Neural progenitor cell (in vitro differentiated cells): ENCODE measurements at places on chromosomes 3 and 15.

DNA sequence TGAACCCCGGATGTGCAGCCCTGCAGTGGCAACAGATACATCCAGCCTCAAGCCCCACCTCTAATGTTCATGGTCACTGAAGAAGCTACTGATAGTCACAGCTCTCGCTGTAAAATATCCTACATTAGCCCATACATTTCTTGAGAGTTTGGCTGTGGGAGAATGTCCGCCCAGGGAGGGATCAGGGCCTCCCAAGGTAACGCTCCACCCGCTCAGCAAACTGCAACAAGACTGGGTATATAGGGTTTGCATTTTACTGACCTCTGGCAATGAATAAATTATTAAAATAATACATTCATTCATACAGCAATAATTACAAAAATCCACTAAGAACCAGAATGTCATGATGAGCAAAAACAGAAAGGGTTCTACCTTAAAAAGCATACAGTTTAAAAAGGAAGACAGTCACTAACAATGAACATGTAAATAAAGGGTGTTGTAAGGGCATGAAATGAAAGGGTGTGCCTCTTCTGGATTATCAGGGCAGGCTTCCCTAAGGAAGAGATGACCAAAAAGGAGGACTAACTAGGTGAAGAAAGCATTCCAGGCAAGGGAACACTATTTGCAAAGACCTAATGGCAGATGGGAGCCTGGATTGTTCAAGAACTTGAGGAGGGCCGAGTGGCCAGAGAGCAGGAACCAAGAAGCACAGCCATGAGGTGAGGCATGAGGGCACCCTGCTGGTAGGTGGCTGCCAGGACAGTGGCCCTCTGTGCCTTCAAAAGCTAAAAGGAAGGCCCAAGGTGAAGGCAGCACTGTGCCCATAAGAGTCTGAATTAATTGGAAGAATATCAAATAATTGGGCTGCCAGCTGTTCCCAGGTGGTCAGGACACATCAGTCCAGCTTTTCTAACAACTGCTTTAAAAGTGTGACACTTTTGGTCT, 28.1 kb upstream of the CTDSPL start:
- peak; percentile 0 for DNase-seq

- peak; percentile 92 for DNase-seq
Observed at GRCh38 chr15:80780416-80781221, 1.4 kb downstream of the CEMIP start.

DNA sequence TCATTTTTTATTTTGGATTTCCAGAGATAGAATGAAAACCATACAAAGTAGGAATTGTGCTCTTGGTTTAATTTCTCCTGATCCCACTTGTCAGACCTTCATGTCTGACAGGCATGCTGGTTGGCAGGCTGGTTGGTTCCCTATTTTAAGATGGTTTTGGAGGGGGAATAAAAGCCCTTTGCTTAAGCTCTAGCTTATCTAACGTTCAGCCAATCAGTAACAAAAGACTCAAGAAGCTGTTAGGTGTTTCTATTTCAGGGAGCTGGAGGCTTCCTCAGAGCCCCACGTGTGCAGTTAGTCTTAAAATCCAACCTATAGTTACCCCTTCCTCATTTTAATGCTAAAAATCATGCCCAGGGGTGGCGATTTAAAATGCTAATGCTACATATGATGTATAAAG, 40.5 kb upstream of the XIRP1 start:
- no peak for DNase-seq

- peak; percentile 6 for DNase-seq
Observed at GRCh38 chr3:113339616-113340244, 101.6 kb downstream of the CFAP44 start.

- no peak for DNase-seq
Observed at GRCh38 chr3:186182850-186183249, 74.0 kb upstream of the ETV5 start.

GRCh38 chr3:190666821-190667220, 152.9 kb downstream of the IL1RAP start:
- DNase-seq, result no peak

DNA sequence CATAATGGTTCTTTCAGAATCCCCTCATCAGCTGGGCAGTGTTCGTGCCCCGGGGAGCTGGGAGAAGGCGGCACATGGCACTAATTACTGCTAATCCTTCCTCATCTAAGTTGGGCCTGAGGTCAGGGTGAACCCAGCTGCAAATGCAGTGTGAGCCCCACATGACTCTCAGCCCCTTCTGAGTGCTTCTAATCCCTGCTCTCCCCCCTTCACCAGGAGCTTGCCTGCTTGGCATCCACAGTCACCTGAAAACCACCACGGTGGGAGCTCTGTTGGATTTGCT, 455 bp upstream of the TRPM1 start:
- DNase-seq, result peak; percentile 66

- DNase-seq, result no peak
Observed at GRCh38 chr3:49644684-49645083, 29.5 kb upstream of the APEH start.

DNA sequence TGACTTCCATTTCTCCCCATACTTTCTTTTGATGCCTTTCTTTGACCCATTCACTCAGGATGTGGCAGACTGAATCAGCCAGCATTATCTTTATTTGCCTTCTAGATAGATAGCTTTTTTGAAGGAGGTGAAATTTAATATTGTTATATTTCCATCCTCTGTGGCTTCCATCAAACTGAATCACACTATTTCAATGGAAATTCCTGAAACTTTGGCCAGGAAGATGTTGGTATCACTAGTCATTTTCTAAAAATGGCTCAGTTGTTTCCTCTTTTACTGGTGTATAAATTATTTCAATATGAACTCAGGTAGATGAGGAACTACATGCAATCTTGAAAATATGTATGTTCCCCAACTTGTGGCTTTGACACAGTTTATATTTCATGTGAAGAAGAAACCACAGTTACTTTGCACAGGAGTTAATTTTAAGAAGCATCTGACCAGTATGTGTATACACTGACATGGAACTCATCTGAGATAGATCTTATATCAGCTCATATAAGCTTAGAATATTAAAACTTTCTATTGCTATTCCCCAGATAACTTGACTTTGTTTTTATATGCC, 248.3 kb downstream of the CGGBP1 start:
- no peak for DNase-seq

DNA sequence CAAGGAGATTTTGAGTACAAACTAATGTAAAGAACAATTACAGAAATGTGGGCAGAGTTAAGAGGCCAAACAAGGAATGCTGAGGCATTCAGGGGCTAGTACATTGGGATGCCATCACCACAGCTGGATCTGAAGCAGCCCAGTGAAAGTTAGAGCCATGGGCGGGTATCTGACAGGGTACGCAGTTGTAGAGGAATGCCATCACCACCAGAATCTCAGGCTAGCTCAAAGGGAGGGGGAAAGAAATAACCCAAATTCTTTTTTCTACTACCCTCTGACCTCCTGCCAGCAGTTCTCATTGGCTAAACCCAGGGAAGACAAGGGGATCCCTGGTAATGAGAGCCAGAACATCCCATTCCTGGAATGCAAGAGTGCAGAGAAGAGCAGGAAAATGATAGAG, 9.0 kb upstream of the TSC22D2 start:
- peak; percentile 31 for DNase-seq

- DNase-seq, result no peak
Observed at GRCh38 chr15:31338879-31339557, 12.4 kb downstream of the KLF13 start.

DNA sequence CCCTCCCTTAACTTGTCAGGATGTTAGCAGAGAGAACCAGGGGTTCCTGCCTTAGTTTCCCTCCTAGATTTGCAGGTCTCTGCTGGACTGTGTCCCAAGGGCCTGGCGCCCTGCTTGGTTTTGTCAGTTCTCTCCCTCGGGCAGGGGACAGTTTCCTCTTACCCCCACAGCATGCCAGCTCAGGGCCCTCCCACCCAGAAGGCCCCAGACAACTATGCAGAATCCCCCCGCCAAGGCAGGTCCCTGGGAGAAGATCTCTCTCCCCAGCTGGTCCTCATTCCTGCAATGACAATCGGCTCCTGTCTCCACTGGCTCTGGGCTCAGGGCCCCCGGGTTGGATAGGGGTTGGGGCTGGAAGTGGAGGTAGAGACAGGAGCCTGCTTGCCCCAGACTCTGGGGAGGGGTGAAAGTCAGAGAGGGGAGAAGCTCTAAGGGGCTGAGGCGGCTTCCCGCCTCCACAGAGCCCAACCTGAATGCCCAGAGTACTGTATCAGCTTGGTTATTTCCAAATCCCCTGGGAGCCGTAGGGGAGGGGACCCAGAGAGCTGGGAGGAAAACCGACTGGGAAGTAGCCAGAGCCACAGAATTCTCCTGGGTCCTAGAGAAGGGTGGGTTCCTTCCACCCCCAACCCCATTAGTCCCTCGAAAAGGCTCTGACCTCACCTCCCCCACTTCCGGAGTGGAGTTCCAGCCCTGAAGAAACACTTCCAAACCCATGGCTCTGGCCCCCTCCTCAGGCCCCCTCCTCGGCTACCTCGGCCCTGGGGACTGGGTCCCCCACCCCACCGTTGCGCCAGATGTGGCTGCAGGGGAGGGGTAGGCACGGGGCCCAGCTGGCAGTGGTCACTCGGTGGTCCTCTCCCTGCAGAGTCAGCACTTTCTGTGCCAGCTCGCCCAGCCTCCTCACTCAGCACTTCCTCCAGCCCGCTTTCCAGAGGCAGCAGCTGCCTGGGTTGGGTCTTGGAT, 3.8 kb upstream of the LOXL1 start:
- DNase-seq, result peak; percentile 85

DNA sequence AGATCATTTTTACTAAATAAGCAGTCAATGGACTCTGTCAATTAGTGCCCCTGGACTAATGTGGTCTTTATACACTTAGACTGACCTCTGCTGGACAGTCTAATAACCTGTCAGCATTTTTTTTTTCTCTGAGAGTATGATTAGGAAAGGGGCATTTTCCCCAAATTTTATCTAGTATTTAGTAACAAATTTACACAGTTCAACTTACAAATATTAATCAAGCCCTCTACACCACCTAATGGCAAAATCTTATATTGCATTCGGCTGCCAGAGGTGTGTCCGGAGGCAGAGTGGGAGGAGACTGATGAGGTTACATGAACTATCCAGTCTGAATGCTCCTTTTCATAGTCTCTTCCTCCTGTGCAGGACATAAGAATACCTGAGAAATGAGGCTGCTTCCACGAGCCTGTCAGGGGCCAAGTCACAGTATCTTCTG, 36.0 kb upstream of the COLQ start:
- DNase-seq, result peak; percentile 57

GRCh38 chr3:111690242-111690641, 95.1 kb upstream of the ZBED2 start:
- DNase-seq, result peak; percentile 40

DNA sequence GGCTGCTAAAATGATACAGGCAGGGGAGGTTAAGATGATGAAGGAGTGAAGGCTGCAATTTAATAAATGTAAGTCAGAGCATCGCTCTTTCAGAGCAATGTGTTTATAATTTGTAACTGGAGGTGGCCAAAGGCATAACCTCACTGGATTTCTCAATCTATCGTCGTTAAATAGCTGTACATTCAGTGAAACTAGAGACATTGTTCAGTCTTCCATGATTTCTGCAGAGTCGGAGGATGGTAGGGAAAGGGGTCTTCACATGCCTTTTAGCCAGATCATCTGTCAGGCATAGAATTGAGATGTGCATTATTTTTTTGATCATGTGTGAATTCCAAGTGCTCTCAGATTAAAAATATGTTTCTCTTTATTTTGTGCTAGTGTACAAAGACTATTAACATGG, 315.4 kb downstream of the OXSM start:
- no peak for DNase-seq

GRCh38 chr3:69510481-69511030, 124.7 kb upstream of the FRMD4B start:
- DNase-seq, result no peak

DNA sequence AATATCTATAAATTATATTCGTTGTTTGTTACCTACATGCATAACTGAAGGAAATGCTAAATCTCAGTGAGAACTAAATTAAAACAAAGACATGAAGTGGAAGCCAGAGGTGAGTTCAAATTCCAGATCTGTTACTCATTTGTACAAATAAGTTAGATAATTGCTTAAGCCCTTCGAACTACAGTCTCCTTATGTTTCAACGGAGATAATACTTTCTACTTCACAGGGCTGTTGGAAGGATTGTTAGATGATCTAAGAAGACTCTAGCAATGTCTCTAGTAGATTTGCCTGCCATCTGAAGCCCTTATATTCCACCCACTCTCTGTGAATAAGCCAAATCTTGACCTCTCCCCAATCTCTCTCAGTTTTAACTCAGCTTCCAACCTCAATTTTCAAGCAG, 125.8 kb downstream of the P2RY1 start:
- no peak for DNase-seq

- no peak for DNase-seq
Observed at GRCh38 chr15:49627407-49627877, 6.6 kb downstream of the DTWD1 start.

DNA sequence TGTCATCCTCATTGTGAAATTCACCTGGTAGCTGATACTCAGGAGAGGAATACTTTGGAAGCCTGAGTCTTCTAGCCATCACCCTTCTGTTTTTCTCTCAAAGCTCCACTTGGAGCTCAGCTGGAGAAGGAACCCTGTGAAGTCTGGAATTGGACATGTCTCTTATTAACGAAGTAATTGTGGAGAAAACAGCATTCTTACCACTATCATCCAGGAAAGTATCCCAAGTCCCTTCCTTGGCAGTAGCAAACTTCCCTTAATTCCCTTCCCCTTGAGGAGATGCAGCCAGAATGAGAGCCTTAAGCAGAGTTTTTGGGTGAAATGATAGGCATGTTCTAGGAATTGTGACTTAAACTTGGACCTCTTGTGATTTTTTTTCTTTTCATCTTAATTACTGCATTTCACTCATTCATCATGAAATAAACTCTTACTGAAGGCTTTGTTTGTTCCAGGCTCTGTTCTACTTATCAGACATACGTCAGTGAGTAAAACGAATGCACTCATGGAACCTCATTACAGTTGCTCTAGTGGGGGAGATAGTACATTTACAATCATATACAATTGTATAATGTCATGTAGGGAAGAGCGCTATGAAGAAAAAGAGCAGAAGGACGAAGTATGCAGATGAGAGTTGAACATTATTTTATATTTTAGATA, 30.5 kb upstream of the TCF12 start:
- DNase-seq, result no peak
